ENCODE measurements at places on chromosomes 3 and 15.

- DNase-seq = no peak
Measured at GRCh38 chr3:14320219-14320618, 82.2 kb upstream of the SLC6A6 start.

GRCh38 chr3:10164546-10165393 lies at the start of gene IRAK2:
TSS of gene IRAK2 (plus strand) at chr3:10164919. CDS start at chr3:10164955, 36 bp downstream.
- DNase-seq = no peak

DNA sequence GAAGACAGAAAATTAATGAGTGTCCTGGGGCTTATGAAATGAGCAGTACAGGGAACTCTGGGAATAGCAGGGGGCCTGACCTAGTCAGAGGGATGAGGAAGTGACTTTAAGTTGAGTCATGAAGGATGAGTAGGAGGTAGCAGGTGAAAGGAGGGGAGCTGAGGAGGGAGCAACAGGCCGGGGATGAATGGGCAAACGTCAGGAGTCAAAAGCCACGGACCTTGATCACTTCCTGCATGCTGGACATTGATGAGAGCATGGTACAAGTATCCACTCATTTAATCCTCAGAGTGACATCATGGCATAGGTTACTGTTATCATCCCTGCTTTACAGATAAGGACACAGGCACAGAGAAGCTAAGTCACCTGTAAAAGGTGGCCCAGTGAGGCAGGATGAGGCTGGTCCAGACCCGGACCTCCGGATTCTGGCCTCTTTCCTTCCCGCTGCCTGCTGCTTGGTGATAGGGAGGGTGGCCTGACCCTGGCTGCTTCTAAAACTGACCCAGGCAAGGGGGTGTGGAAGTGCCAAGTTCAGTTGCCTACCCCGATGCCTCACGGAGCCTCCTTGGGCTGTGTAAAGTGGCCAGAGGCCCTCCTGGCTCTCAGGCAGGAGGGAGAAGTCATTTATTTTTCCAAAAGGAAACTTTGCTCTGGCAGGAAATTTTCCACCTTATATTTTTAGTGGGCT lies 7.6 kb downstream of the CORO2B start:
- DNase-seq = no peak

DNA sequence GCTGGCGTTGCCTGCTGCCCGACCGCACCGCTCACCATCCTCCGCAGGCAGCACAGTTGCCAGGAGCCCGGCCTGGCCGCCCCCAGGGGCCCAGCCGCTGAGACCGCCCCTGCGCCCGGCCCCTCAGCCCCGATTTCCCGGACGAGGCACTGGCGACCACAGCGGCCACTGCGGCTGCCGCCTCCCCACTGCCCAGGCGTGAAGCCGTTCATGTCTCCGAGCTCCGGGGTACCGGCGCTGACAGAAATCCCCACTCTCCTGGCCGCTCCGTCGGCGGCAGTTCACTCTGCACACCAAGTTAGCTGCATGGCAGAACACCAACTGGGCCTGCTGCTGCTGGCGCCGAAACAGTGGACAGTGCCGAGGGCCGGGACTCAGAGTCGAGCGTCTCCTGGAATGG lies 8.5 kb downstream of the SELENOT start:
- no peak for DNase-seq

DNA sequence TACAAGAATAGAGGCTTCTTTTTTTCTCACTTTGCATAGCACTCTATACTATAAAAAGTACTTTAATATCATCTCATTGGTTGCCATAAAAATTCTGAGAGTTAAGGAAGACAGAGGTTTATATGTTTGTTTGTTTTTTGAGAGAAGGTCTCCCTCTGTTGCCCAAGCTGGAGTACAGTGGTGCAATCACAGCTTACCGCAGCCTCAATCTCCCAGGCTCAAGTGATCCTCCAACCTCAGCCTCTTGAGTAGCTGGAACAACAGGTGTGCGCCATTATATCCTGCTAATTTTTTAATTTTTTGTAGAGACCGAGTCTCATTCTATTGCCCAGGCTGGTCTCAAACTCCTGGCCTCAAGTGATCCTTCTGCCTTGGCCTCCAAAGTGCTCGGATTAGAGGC lies 250.2 kb downstream of the LPP start:
- DNase-seq = no peak

GRCh38 chr15:91965501-91966193 lies 112.1 kb downstream of the SLCO3A1 start:
- no peak for DNase-seq

- no peak for DNase-seq
Measured at GRCh38 chr3:12991861-12992281, 81.4 kb downstream of the IQSEC1 start.

GRCh38 chr15:92848464-92848851 lies 51.7 kb upstream of the CHD2 start:
- no peak for DNase-seq

GRCh38 chr3:12349895-12350811 lies 61.3 kb downstream of the PPARG start:
- DNase-seq = no peak

- no peak for DNase-seq
Measured at GRCh38 chr15:70054366-70054765, 43.4 kb downstream of the TLE3 start.

DNA sequence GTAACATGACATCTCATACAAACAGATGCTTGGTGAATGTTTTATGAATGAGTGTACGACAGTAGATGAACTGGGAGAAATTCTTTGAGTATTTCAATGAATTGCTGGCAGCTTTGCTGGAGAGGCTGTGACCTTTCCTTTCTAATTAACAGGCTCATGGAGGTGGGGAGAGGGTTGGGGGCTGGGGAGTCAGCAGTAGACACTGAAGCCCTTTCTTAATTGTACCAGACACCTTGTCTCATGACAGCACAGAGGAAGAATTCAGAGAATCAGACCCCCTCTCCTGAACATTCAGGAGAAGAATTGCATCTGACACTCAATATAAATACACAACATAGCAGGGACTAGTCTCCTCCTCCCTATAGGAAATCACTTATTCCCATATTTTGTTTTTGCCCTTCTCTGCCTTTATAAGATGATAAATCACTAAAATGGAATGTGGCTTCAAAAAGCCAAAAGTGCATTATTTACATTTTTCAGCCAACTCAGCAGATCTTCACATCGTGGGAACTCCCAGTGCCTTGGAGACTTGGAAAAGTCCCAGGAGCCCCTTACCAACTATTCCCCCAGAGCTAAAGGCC lies 66.2 kb upstream of the TPM1 start:
- no peak for DNase-seq

GRCh38 chr15:46576646-46577395 lies 942.0 kb downstream of the SQOR start:
- no peak for DNase-seq

DNA sequence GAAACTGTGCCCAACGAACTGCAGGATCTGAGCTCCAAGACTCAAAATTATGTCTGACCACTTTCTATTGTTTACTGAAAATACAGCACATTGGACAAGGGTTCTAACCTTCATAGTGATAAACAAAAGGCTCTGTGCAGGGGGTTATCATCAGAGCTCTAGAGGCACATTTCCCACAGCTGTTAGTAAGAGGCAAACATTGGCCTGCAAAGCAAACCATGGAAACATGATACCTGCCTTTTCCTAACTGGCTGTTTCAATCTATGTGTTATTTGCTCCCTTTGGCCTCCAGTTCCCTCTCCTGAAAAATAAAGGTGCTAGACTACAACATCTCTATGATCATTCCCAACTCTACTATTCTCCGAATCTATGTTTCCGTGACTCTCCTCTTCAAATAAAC lies 159.7 kb upstream of the ARHGEF26 start:
- no peak for DNase-seq

DNA sequence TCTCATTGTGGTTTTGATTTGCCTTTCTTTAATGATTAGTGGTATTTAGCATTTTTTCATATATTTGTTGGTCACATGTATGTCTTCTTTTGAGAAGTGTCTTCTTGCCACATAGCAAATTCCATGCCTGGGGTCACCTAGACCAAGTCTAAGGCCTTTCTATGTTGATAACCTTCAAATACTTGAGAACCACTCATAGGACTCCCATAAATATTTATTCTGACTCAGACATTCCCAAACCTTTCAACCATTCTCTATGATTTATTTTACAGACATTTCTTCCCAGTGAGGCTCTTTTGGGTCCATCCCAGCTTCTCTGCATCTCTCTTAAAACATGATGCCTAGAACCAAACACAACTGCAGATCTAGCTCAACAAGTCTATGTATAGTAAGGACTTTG lies 69.2 kb downstream of the ATP8B4 start:
- DNase-seq = no peak

DNA sequence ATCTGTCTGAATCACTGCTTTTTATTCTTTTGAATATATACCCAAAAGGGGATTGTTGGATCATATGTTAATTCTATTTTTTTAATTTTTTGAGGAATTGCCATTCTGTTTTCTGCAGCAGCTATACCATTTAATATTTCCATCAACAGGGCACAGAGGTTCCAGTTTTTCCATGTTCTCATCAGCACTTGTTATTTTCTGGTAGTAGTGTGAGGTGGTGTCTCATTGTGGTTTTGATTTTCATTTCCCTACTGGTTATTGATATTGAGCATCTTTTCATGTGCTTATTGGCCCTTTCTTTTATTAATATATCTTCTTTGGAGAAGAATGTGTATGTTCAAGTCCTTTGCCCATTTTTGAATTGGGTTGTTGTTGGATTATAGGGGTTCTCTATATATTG lies 68.1 kb downstream of the PDE8A start:
- DNase-seq = no peak

DNA sequence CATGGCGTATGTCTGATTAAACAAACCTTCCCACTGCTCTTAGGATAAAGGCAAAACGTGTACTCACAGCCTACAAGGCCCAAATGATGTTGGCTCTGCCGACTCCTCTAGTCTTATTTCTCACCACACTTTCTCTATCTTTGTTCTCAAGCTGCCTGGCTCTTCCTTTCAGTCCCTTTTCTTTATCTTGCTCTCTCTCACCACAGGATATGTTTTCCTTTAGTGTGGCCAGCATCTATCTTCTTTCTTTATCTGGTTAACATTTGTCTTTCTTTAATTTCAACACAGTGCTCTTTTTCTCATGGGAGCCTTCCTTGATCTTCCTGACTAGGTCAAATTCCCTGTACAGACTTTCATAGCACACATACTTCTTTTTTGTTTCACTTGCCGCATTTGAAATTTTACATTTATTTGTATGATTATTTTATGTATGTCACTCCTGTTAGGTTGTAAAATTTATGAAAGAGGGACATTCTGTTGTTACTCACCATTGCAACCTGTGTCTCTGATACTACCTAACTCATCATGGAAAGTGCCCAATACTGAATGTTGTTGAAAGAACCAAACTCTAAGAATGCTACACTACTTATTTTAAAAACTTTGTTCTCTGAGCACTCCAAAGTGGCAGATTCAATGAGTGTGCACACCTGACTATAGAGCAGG lies 328.9 kb upstream of the CBLB start:
- no peak for DNase-seq

DNA sequence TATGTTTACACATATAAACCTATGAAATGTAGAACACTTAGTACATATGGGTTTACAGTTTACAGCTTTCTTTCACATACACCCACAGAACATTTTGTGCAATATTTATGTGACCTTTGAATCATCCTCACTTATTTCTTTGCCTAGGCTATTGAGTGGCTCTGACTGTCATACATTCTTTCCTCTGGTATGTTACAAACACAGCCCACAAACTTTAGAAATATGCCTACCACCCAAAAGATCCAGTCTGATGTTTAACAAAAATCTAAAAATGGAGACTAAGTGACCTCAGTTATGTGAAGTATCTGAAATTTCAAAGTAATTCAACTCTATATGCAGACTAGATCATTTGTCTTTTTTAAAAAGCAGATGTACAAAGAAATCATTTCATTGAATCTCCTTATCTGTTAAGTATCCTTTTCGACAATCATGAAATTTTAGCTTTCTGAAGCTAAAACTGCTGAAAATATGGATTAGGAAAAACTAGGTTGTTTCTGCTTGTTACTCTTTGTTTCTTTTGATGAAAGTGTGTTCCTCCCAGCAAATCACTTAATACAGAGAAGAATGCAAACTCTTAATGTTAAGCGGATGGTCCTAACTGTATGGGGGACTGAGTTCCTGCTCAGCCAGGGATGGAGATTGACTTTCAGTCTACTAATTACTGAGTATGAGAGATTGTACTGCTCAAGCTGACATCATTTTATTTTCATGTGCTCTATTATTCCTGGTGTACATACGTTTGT lies 27.7 kb downstream of the CCDC54 start:
- no peak for DNase-seq

DNA sequence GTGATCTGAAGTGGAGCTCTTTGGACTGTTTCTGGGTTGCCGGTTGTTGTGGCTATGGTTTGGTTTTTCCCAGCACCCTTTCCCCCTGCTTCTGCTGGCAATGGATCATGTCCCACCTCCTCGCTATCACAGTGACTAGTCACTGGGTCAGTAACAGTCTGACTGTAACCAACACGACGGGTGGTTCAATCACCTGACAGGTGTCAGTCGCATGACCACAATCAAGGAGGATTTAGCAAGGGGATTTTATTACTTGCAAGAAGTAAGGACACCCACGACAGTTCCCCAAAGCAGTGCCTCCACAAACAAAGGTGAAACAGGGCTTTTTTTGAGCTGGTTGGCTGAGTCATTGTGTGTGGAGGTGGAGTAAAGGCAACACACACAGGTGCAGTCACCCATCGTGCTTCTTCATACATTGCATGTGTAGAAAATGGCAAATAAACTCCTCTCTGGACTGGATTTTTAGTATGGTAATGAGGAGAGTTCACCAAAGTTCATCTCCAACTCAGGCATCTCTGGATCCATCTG lies 58.8 kb upstream of the FAM3D start:
- DNase-seq = no peak

DNA sequence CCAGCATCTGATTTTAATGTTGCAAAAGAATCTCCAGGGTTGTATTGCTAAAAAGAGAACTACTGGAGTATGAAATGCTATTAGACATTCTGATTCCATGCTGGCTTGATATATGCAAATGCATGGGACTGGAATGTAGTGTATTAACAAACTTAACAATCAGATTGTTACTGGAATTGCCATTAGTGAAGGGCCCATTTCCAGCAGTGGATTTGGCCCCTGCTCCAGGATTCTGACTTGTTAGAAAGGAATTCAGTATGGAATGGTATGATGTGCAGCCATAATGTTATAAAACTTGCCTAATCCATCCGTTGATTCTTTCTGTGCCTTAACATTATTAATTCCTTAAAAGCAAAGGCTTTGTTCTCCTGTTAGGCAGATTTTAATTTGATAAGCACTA lies 7.9 kb downstream of the ARRDC4 start:
- DNase-seq = no peak

- no peak for DNase-seq
Measured at GRCh38 chr3:130300888-130301287, 44.6 kb upstream of the COL6A5 start.

GRCh38 chr3:186502138-186502948 lies 41.8 kb downstream of the CRYGS start:
- no peak for DNase-seq

DNA sequence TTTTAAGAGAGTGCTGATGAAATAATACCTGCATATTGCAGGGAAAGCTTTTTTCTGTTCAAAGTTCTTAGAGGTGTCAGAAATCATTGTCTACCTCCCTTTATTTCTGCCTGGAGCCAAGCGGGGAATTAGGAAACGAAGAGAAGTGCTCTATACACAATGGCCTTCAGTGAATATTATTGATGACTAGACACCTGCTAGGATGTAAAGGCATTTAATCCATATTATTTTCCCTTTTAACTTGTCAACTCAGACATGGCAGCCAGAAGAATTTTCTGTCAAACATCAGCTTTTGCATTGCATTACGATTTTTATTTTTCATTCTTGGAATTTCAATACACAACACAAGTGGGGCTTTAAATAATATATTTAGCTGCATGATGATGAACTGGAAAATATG lies 24.7 kb downstream of the CADM2 start:
- DNase-seq = no peak

GRCh38 chr3:131738095-131738494 lies 235.3 kb upstream of the MRPL3 start:
- DNase-seq = no peak

GRCh38 chr3:187088701-187089100 lies 50.6 kb downstream of the RPL39L start:
- no peak for DNase-seq

Data from iPS DF 19.7 (cell line).